ENCODE measurements at places on chromosomes 3 and 15.

DNA sequence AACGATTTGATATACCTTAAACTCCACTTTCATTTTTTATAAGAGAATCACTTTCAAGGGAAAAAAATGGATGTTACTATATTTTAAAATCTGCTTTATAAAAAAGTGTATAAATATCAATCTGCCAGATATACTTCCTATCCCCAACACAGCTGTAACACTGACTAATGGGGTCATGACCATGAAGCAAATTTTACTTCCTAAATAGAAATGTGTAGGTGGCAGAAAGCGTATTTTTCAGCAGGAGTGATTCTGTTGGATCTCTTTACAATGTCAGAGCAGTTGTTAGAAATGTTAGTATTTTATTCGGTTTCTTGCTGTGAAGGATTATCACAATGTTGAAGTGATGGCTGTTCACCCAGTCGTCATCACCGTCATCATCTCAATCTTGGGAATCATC, 5.5 kb upstream of the C15orf40 start:
- DNase-seq: no peak

DNA sequence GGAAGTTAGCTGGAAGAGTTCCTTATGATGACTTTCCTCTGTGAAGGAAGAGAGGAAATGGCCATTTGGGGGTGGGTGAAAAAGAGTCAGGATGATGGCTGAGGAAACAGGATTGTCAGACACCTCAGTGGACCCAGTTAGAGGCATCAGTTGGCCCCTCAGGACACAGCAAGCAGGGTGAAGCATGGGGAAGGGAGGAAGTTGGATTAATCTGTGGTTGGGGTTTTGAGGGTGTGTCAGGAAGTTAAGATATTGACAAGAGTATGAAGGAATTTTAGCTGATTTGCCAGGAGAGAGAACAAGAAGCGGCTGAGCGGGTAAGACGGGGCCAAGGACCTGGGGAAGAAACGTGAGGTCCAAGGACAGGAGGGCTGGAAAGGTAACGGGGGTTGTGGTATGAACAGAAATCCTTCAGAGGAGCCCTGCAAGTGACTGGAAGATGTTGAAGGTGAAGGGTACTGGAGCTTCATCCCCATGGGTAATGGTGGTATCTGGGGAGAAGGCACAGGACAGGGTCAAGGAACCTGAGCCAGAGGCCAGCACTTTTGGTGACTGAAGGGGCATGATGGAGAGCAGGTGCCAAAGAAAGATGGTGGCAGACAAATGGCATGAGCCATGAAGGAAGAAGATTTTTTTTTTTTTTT, 2.7 kb downstream of the UQCC5 start:
- DNase-seq: no peak

DNA sequence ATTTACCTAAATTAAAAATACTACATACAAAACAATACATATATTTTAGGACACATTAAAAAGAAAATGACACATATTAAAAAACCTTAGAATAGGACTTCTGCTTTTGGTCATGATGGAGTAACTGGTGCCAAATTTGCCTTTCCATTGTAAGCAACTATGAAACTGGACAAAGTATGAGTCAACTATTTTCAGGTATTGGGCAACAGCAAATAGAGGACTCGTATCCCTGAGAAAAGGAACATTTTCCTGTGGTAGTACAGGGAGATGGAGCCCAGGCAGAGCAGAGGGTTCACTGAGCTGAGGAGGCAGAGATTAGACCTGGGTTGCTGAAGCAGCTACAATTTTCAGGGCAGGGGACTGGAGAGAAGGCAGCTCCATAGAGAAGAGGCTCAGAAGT, 14.7 kb downstream of the CCR1 start:
- DNase-seq: no peak

GRCh38 chr15:57606816-57607215, 15.1 kb downstream of the MYZAP start:
- DNase-seq: no peak

DNA sequence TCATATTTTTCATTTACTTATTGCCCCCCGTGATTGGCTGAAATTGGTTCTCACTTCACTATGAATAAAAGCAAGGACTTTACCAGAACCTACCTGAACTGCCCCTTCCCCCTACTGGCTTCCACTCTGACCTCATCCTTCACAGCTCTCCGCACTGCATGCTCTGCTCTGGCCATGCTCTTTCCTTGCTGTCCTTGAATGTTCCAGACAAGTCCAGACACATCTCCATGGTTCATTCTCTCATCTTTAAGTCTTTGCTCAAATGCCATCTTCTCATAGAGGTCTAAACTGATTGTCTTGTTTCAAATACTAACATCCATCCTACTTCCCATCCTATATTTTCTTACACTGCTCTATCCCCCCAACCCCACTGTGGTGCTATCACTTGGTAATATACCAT, 129.4 kb downstream of the CHST2 start:
- DNase-seq: no peak

GRCh38 chr3:190384309-190384756, 3.6 kb upstream of the CLDN16 start:
- no peak for DNase-seq

Measured in effector memory CD4-positive, alpha-beta T cell (primary cell).